ENCODE measurements at places on chromosomes 16 and 17.

- DNase-seq: no peak
These were observed 13.2 kb upstream of the HEATR6 start for GRCh38 chr17:60091908-60092331.

GRCh38 chr16:50696575-50697420 is 3.4 kb downstream of the NOD2 start:
- DNase-seq: no peak

DNA sequence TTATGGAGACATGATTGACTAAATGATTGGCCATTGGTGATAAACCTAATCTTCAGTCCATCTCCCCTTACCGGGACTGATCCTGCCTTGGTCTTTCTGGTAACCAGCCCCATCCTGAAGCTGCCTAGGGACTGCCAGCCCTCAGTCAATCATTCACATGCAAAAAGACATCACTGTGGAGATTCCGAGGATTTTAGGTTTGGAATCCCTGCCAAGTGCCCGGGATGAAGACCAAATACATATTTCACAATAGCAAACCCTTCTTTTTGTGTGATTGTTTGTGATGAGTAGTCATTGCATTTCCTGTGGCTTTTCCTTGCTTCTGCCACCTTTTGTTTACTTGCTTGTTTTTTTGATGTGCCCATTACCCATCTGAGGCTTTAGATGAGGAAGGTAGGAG is 44.0 kb downstream of the EPN2 start:
- no peak for DNase-seq

DNA sequence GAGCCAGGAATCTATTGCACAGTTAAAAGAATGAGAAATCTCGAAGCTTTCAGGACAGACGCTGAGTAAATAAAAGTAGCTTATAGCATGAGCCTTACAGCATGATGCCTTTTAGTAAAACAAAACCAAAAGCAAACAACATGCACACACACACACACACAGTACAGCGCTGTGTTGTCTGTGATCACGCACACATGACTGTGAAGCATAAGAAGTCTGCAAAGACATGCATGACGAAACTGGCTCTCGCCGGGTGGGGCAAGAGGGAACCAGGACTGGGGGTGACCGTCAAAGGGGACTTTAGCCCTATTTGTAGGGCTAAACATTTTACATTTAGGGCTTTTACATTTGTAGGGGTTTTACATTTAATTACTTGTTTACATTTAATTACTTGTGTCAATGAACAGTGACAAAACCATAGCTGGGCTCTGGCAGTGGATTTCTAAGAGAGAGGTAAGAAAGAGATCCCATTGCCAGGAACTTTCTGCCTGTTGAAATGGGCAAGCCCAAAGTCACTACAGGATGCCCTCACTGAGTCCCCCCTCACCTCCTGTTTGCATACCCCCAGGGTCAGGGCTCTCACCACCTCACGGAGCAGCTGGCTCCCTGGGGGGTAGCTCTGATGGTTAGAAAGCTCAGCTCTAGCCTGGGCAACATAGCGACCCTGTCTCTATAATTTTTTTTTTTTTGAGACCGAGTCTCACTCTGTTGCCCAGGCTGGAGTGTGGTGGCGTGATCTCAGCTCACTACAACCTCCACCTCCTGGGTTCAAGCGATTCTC is 2.0 kb upstream of the TNFRSF13B start:
- DNase-seq: no peak

GRCh38 chr17:27396941-27397340 is 59.3 kb upstream of the KSR1 start:
- no peak for DNase-seq

DNA sequence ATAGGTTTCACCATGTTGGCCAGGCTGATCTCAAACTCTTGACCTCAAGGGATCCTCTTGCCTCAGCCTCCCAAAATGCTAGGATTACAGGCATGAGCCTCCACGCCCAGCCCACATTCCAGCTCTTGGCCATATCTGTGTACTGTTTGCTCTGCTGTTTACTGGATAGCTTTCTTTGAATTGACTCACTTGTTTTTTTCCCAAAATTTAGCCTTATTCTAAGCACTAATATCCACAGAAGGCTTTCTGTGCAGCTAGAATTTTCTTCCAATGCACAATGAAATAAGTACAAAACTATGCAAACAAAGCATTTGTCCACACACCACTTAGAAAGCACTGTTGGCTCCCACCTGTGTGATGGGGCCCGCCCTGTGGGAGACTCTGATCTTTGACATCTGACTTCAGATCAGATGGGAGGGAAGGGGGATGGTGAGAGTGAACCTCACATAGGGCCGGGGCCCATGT is 72.2 kb downstream of the CLEC16A start:
- DNase-seq: no peak

DNA sequence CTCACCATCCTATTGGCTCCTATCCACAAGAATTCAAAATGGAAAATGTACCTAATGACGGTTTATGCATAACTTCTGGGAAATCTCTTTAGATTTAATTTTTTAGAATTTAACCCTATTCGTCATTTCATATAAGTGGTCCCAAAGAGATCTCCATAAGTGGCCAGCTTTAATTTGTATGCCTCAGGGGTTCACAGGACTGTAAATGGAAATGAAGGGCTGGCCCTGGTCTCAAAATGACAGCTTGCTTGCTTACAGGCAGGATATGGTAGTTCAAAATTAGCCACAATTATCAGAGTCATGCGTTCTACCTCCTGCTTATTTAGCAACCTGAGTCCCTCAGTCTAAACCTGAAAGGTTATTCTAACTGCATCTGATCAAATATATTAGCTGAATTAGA is 6.6 kb upstream of the NACA2 start:
- no peak for DNase-seq

- DNase-seq: no peak
These were observed 19.5 kb downstream of the UNC13D start for GRCh38 chr17:75824666-75825065.

DNA sequence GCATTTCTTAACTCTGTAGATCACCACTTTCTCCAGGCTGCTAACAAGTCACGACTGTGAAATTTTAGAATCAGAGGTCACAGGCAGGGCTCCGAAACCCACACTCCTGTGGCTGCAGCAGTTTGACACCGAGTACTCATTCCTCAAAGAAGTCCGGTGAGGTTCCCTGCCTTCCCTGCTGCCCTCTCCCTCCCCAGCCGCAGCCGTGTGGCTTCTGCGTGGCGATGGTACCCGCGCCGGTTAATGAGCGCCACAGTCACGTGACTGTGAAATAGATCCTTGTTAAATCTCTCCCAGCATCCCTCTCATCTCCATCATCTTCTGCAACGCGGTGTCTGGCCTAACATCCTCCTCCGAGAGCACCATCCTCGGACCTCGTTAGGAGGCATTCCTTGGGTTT is 65.2 kb upstream of the ENDOV start:
- no peak for DNase-seq

- DNase-seq: no peak
These were observed 84.6 kb downstream of the NT5M start for GRCh38 chr17:17387498-17388362.

- no peak for DNase-seq
These were observed 11.6 kb downstream of the COPZ2 start for GRCh38 chr17:48025904-48026501.

GRCh38 chr17:81983639-81984373 is 6.4 kb downstream of the ASPSCR1 start:
- no peak for DNase-seq

DNA sequence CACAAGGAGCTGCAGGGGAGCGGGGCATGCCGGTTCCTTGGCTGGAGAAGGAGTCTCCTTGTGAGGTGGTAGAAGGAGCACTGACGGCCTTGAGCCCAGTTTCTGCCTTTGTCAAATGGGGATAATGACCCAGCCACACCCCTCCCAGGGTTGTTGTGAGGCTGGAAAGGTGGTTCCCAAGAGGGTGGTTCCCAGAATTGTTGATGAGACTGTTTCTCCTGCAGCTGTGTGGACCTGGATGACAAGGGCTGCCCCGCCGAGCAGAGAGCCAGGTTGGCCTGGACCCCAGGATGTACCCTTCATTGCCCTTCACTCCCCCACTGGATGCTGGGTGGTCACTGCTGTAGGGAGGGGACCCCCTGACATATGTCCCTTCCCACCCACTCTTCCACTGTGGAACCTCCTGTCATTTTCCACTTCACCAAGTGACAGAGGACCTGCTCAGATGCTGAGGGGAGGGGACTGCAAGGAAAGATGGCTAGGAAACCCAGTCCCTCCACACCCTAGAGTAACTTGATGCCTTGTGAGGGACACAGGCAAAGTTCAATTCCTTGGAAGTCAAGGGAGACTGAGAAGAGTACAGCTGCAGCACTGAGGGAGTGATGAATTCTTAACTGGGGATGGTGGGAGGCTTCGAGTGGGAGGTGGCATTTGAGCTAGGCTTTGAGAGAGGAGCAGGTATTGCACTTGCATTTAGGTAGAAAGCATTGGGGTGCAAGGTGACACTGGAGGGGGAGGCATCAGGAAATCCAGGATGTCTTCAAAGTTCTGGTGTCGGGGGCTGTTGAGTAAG is 10.6 kb downstream of the MIEN1 start:
- DNase-seq: no peak

GRCh38 chr16:64304396-64304795 is 817.5 kb downstream of the CDH11 start:
- DNase-seq: no peak

- DNase-seq: no peak
These were observed 1.1 kb downstream of the CHTF8 start for GRCh38 chr16:69131167-69131838.

DNA sequence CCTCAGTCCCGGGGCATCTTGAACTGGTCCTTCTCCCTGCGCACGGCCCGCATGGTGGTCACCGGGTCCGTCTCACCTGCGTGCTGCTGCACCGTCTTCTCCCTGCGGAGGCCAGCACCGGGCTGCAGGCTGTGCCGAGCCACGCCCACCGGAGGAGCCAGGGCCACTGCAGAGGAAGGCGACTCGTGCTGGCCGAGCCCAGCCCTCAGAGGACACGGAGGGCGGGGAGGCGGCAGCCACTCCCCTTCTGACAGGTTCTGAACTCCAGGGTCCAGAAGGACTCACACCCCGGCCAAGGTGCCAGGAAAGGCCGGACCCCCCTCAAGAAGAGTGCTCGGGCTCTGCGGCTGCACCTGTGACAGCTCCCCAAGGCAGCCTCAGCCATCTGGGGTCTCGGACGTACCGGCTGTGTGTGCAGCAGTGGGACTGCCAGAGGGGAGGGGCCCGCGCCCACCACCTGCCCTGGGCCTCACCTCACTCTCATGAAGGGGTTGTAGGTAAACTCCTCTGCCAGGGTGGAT is 15.8 kb upstream of the IGFALS start:
- no peak for DNase-seq

GRCh38 chr16:603933-604332 is 14.1 kb downstream of the RAB40C start:
- DNase-seq: no peak

GRCh38 chr17:75010683-75011400 is 1.6 kb upstream of the MRPL58 start:
- DNase-seq: no peak

DNA sequence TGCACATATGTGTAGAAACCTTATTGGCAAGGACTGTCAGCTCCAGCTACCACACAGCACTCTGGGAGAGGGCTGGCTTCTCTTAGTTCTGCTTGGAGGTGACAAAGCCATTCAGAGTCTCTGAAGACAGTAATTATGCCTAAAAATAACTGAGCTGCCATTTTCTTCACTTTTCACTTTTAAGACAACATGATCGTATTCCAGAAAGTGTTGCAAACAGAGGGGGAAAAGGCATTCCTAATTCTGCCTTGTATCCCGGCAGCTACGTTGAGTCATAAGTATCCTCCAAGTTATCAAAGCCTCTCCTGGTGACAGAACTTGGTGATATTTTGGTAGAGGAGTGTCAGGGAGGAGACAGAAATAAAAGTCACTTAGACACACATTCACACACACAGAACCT is 327.7 kb downstream of the HAPSTR1 start:
- DNase-seq: no peak

- DNase-seq: no peak
These were observed 11.8 kb upstream of the NAGS start for GRCh38 chr17:43992641-43993040.

GRCh38 chr16:75042426-75043174 is 43.8 kb downstream of the ZNRF1 start:
- no peak for DNase-seq

- DNase-seq: no peak
These were observed 180.9 kb downstream of the AIPL1 start for GRCh38 chr17:6254036-6254435.

DNA sequence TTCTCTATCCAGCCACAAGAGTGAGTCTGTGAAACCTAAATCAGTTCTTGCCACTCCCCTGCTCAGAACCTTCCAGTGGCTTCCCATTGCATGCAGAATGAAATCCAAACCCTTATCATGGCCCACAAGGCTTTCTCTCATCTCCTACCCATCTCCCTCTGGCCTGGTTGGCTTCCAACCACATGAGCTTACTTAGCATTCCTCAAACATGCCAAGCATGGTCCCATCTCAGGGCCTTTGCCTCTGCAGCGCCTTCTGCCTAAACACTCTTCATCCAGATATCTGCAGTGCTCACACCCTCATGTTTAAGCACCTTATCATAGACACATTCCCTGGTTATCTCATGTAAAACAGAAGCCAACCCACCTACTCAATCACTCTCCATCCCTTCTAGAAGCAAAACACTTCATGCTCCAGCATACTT is 15.5 kb downstream of the TK2 start:
- no peak for DNase-seq

DNA sequence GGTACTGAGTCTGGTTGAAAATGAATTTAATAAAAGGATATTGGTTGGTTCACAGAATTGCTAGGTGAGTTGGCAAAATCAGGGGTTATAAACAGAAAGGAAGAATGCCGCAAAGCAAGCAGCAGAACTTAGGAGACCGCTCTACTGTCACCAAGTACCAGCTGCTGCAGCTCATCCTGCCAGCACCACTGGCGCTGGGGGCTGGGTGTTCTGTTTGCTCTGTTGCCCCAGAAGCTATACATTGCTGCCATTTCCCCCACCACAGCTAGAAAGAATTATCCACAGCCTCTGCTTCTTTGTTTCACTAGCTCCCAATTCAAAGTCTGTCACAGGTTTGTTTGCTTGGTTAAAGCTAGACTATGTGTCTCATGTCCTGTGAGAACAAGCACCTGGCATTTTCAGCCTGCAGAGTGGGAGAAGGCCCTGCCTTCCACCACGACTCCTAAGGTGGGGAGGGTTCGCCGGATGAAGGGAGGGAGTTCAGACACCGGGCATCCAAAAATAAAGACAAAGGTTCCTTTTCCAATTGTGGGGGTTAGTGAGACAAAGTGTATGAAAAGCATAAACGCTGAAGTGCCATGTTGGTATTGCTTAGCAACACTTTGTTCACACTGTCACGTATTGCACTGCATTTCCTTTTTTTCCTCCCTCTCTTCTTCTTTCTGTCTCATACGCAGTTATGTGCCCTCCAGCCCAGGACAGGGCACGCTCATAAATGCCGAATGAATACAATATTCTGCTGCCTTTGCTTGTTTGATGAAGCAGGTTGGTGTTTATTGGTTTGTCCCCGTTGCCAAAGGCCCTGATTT is 9.6 kb upstream of the CPD start:
- no peak for DNase-seq

GRCh38 chr16:30985401-30986128 is 558 bp downstream of the HSD3B7 start:
- no peak for DNase-seq

DNA sequence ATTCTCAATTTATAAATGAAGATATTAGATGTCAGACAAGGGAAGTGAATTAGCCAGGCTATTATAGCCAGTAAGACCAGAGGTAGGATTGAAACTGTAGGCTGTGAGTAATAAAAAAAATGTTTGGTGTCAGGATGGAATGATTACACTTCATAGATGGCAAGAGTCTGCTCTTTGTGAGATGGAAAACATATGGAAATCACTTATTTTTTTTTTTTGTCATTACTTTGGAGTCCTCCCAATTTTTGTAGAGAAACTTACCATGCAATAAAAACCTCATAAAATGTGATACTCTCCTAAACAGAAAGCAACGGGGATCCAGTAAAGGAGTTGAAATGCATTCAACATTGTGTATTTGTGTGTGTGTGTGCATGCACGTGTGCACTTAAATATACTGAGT is 532.7 kb upstream of the CDH8 start:
- DNase-seq: no peak

All from stimulated activated CD4-positive, alpha-beta T cell treated with anti-CD3 and anti-CD28 coated beads, Interleukin-1b, Interleukin-23, amount 100 ng/mL, for 1 hour (primary cell).